Psoas muscle (tissue), 8 donors: ENCODE measurements at places on chromosomes 13 and 19. TPM values are rescaled to one million over a fixed set of nuclear protein-coding genes. Genes with fewer than 3 reads are reported as not detected.

DNA sequence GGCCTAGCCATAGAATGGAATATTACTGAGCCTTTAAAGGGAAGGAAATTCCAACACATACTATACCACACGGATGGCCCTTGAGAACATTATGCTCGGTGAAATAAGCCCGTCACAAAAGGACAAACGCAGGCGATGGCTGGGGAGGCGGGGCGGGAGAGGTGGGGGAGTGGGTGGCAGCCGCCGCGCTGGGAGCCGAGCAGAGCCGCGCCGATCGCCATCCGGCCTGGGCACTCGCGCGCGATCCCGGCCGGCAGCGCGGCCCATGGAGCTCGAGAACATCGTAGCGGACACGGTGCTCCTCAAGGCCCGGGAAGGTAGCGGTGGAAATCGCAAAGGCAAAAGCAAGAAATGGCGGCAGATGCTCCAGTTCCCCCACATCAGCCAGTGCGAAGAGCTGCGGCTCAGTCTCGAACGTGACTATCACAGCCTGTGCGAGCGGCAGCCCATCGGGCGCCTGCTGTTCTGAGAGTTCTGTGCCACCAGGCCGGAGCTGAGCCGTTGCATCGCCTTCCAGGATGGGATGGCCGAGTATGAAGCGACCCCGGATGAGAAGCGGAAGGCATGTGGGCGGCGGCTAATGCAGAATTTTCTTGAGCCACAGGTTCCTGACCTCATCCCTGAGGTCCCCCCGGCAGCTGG lies 140.1 kb downstream of the ZDHHC20 start:
- no peak for DNase-seq

The VSTM2B gene
- not detected for total RNA-seq

The MPV17L2 gene
- 12.7 TPM for total RNA-seq

GRCh38 chr13:24684600-24684998 lies 4.4 kb downstream of the ATP12A start:
- DNase-seq: no peak
